ENCODE measurements at places on chromosomes 12 and 14.

- ATAC-seq, result no peak
Observed at GRCh38 chr12:3342051-3342450, 149.0 kb upstream of the PRMT8 start.

GRCh38 chr12:48197549-48197970, 5.5 kb downstream of the OR10AD1 start:
- peak; percentile 52 for ATAC-seq

GRCh38 chr14:31270196-31270772, 62.7 kb upstream of the HECTD1 start:
- no peak for ATAC-seq

GRCh38 chr14:90575336-90575735, 178.5 kb downstream of the CALM1 start:
- no peak for ATAC-seq

- no peak for ATAC-seq
Observed at GRCh38 chr12:25051171-25051570, 102.3 kb upstream of the BCAT1 start.

DNA sequence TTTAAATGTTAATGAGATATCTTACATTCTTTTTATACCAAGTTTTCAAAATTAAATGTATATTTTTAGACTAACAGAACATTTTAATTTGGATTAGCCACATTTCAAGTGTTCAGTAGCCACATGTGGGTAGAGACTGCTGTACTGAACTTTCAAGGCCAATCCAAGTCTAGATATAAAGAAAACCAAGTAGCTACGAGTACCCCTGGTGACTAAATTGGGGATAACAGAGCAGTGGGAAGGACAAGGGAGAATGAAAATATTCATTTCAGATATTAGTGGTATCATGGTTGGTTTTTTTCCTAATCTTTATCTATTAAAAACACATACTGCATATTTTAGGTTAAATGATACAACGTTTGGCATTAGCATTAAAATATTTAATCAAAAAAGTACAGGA, 69.4 kb upstream of the RHOJ start:
- ATAC-seq, result no peak
